AML-193 (cell line): ENCODE measurements at places on chromosomes 4 and X.

DNA sequence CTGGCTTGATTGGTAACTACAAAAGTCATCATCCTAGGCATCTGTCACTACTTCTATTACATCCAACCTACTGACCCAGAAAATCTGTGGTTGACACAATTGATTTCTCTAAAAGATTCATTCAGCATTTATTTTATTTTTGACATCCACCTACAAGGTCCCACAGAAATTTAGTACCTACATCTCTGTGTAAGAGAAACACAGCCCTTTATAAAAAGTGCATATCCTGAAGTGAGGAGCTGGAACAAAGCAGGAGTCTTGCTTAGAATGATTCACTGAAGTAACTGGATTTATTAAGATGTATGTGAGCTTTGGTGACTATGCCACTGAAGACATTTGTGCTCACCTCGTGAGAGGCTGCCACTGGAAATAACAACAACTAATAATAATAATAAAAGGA, 391.0 kb downstream of the GPAT3 start:
- DNase-seq: no peak

- DNase-seq: no peak
Measured at GRCh38 chr4:99834569-99834968, 17.9 kb downstream of the DAPP1 start.

DNA sequence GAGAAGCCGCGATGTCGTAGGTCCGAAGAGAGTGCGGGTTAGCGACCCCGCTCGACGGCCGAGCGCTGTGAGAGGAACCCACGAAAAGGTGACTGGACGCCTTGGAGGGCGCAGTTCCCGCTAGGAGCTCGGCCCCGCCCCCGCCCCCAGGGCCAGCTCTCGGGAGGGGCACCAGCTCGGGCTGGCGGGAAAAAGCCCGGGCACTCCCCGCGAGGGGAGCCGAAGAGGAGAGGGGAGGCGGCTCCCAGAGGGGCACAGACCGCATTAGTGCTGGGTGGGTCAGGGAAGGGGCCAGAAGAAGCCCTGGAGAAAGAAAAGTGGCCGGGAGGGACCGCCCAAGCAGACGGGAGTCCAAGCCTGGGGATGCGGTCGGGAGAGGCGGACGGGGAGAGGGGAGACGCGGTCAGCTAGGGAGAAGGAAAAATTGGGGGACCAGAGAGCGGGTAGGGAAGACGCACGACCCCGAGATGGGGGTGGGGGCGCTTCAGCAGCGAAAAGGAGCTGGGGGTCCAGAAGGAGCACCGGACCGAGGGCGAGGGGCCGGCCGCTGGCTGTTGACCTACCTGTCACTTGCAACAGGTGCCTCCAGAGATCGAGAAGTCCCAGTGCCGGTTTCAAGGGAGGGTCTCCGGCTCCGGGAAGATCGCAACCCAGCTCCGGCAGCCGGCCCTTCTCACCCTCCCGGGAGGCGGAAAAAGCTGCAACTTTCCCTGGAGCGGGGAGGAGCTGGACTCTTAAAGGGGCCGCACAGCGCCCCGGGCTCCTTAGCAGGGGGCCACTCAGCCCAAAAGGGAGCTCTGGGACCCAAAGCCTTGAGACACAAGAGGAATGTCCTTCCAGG, at the start of gene SYTL4:
TSS of gene SYTL4 (minus strand) at position 681 of the 841 bp plus-strand sequence. CDS start 30,084 bp downstream, outside the sequence.
- no peak for DNase-seq

- DNase-seq: no peak
Measured at GRCh38 chr4:169315530-169316343, 45.0 kb upstream of the SH3RF1 start.

DNA sequence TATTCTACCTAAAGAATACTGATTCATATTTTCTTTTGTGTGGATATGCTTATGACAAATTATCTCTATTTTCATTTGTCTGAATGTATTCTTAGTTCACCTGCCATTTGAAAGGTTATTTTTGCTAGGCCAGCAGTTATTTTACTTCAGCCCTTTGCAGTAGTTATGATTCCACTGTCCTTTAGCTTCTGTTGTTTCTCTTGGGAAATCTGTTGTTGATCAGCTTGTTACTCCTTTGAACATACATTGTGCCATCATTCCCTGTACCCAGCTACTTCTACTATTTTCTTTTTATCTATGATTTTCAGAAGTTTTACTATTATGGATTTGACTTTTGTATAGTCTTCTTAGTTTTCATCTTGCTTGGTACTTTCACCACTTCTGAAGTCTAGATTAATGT, 37.2 kb downstream of the RBM46 start:
- DNase-seq: no peak

GRCh38 chrX:103614999-103615398, 7.2 kb downstream of the TCEAL3 start:
- DNase-seq: no peak

DNA sequence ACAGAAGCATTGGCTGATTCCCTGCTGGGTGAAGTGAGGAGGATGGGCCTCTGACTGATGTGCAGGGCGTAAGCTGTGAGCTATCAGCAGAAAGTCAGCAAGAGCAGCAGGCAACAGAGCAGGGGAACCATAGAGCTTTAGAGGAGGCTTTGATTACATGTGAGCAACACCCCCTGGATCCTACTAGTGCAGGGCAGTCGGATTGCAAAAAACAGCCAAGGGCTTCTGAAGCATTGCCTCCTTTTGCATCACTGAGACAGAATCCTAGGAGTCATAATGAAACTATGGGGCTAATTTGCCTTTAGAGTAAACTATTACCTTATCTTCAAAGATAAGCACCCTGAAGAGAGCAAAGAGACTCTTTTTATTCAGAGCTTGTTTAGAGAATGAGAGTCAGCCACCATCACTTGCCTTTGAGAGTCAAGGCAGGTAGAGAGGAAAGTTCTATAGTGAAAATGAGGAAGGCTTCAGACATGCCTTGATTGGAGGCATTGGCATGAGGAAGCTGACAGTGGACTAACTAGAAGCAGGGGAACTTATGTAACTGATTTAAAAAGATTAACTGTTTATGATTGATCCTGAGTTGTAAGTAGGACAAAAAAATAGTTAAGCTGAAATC, 420.3 kb downstream of the PDHA2 start:
- no peak for DNase-seq

DNA sequence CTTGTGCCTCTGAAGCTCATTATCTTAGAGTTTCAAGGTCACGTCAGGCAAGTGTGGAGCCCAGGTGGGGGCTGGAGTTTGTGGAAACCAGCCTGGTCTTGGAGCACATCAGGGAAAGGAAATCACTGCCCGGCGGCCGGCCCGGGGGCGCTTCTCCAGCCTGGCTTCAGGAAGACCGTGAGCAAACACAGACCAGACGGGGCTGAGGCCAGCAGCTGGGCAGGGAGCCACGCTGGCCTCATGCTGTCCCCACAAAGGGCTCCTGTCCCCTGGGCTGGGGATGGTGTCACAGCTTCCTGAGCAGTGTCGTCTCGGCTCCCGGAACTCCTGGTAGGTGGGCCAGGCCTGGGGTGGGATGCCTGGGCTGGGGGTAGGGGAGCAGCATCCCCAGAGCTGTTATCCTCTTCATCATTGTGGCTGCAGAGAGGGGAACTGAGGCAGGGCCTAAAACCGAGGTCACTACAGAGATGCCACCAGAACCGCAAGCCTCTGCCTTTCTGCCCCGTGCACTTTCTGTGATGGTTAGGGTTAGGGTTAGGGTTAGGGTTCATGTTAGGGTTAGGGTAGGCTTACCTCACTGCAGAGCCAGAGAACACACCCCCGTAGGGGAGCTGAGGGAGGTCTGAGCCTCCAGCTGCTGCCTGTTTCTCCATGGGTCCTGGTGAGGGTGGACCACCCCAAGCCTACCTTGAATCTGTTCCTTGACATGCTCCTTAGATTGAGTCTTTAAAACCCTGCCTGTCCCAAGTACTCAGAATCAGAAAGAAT, 77.5 kb downstream of the HTRA3 start:
- DNase-seq: no peak

DNA sequence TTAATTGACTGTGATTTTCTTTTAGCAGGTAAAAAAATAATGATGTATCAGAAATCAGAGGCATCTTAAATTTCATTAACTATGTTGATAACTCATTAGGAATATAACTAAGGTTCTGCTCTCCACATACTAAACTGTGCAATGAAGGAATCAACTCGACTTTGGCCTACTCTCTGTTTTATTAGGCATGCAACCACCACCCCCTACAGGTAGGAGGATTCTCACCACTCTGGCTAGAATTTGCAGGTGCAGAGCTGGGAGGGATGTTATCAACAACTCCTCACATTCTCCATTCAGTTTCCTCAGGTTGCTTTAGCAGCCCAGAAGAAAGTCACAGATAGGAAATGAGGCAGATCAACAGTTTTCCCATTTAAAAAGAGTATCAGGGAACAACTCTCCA, 160.1 kb downstream of the COX18 start:
- DNase-seq: no peak

GRCh38 chr4:41305476-41305875, 48.7 kb downstream of the UCHL1 start:
- DNase-seq: no peak

DNA sequence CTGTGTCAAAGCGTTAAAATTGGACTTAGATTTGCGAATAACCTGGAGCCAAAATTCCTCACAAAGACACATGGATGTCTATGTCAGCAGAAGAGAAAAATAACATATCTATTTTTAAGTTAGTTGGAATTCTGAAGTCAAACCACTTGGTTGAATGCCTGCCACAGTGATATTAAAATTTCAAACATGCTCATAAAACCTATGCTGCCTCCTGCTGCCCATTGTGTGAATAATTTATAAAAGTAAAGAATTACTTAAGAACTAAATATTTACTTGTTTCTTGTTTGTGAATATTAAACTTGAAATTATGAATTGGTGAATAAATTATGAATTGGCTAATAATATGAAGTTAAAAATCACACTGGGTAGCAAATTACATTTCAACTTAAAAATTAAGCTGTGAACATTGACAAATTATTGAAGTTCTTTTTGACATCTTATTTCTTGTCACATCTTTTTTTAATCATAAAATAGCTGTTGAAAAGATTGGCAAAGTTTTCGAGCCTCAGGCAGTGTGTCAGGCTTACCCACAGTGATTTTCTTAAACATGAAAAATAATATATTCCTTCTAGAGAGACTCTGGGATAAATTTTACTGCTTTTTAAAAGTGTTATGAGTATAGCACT, 35.4 kb downstream of the FABP2 start:
- no peak for DNase-seq

DNA sequence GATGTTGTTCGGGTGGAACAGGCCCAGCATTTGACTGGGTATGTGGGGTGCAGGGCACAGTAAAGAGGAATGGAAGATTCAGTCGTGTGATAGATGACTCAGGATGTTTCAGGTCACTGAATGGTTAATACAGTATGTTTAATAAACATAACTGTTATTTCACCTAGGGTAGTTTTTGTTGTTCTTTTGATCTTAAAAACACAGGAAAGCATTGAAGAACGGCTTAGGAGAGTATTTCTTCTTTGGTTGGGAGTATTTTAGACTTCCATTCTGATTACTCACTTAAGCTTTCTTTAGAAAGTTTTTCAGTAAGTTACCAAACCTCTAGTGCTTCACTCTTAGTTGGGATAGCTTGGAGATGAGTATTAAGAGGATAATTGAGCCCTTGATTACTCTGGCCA, 62.3 kb downstream of the STAG2 start:
- DNase-seq: no peak

DNA sequence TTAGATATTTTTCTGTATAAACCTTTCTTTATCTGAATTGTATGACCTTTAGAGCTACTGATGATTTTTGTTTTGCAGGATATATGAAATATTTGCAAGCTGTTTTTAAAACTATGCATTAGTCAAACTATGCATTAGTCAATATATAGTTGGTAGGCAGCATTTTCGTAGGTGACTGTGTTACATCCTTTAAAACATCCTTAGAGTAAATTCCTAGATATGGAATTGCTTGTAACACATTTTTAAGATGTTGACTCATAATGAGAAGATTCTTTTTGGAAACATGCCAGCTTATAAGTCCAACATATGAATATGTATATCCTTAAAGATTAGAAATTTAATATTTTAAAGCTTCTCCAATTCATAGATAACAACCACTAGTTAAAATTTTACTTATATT, 1768.5 kb downstream of the PCDH7 start:
- DNase-seq: no peak

GRCh38 chrX:102085706-102086105, 39.8 kb upstream of the TCEAL2 start:
- DNase-seq: no peak

DNA sequence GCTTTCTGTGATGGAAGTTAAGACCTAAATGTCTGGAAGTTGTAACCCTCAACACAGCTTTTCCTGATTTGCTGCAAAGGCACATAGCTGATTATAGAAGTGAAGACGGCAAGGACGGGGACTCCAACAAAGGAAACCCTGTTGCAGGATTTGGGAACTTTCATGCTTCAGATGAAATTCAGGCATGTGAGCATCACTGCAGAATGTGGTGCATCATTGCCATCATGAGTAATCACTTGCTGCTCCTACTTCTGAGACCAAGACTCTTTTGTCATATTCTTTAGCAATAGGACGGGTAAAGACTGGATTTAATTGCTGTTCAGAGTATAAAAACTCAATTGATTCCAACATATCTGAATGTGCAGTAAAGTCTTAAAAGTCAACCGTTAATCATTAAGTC, 35.8 kb downstream of the YIPF6 start:
- no peak for DNase-seq

- no peak for DNase-seq
Measured at GRCh38 chr4:109953556-109953955, 40.9 kb downstream of the EGF start.

DNA sequence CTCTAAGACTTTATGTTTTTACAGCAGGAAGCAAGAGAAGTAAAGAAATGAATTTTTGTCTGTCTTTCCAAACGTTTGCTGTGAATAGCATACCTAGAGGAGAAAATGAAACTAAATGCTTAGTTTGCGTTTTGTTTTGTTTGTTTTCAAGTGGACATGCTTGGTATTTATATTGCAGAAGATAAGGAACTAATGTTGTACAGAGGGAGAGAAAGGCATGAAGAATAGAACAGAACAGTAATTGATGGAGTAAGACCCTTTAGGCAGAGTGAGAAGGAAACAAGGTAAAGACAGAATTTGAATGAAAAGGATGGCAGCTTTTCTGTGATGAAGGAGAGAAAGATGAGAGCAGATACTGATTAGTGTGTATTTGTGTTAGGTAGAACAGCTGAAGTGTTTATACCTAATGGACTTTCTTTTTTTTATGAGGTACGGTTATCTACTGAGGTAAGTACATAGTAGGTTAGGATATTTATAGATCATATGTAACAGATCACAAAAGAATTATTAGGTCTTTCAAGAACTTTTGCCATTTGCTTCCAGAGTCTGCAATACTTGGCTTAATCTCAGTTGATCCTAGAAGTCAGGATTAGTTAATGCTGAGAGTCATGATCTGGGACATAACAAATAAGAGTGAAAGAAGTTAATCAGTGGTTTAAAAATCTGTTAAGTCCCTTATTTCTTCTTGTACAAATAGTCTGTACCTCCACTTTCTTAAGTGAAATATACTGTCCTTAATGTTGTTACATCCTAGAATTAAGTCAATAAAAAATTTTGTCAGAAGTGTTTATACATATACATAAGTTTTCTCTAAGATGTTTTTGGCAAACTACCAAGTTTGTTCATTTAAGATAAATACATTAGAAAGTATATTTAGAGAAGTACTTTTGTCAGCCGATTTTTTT, 36.8 kb downstream of the FABP2 start:
- DNase-seq: no peak

GRCh38 chrX:39900777-39901170, 197.0 kb downstream of the BCOR start:
- DNase-seq: no peak

- no peak for DNase-seq
Measured at GRCh38 chr4:81541161-81541945, 69.6 kb upstream of the RASGEF1B start.
